ENCODE measurements at places on chromosomes 12 and 14.

DNA sequence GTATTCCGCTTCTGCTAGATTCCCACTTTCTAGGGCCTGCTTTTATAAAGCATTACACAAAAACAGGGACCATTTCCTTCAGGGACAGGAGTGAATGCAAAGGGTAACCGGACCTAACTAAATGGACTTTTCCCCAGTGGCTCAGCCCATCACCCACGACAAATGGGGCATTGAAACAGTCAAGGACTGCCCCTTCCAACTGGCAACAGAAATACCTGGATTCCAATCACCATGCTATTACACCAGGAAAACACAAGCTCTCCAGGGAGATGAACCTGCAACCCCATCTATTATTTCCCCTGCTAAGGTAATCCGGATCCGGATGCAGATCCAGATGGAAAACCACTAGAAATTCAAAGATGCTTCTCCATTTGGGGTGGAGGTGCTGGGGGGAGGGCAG, 1.0 kb downstream of the MPHOSPH9 start:
- DNase-seq = no peak

GRCh38 chr12:12088761-12089160, 18.0 kb downstream of the BCL2L14 start:
- DNase-seq = no peak

DNA sequence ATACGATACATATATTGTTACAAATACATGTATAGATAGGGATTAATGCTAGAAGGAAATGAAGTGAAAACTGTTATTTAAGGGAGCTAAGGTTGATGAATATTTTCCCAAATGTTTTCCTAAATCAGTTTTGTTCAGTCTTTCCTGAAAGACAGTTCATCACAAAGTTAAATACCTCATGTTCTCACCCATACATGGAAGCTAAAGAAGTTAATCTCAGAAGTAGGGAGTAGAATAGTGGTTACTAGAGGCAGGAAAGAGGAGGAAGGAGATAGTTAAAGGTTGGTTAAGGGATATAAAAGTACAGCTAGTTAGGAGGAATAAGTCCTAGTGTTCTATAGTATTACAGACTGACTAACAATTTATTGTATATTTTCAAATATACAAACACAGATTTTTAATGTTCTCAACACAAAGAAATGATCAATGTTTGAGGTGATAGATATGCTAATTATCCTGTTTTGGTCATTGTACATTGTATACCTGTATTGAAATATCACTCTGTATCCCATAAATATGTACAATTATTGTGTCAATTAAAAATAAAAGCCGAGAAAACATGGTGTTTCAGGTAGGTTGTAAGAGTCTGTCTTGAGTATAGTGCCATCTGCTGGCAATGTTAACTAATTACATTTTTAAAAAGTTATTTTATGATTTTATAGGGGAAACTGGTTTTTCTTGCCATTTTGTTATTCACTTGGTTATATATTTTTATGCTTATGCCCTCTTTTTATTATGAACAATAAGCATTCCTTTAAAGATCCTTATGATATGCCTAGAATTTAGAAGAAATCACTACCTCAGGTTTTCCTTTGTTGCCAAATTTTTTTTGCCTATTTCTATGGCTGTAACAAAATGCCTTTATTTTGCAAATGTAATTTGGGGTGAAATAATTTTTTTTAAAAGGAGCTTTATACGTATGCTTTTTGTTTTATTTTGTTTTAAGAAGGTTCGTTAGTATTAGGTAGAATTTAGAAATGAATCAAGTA, 26.9 kb downstream of the ZDHHC17 start:
- peak; percentile 13 for DNase-seq

DNA sequence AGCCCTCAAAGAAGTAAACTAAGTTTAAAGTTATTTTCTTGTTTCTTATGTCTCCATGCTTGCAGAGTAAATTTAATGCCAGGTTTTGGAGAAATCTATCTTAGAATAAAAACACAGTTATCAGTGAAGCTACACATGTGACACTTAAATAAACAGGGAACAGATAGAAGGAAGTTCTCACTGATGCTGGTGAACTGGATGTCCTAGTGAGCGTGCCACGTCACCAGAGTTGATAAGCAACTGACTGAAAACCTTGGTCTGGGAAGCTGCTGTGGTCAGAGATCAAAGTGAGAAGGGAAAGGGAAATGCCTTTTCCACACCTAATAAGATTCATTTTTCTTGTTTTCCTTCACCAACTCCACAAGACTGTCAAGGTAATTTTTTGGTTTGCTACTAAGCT, 74.8 kb upstream of the PCED1B start:
- peak; percentile 42 for DNase-seq

DNA sequence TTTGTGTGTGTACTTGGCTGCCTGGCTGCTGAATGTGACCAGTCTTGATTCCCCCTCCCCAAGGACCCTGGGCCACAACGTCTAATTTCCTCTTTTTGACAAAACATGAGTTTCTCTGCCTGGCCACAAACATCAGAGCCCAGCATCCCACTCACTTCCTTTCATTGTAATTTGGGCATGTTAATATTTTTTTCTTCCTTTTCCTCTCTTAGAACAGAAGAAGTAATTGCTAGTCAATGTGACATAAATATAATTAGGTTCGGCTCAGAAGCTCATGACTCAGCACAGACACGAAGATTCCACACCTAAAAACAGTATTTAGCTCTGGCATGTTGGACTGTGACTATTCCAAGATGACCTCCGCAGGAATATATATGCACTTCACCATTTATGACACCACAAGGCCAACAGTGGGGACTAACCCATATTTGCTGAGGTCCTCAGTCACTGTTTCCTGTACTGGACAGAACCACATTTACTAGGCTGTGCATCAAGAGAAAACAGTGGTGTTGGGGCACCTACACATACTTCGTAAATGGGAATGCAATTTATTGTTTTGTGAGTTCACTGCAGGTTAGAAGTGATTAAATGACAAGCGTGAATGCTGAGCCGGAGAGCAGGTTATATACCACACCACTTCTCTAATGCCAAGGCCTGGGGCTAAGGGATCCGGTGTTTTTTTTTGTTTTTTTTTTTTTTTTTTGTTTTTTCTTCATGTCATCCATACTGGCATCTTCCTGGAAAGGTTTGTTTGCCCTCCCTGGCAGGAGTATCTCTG, 4.2 kb downstream of the GSG1 start:
- peak; percentile 24 for DNase-seq

GRCh38 chr14:95547626-95548327, 12.9 kb downstream of the GLRX5 start:
- DNase-seq = peak; percentile 75

All from RPMI7951 (cell line).